ENCODE measurements at places on chromosomes 7 and 10.

GRCh38 chr10:73183667-73184281 is 15.9 kb downstream of the FAM149B1 start:
- no peak overlapping the region for H3K4me3 ChIP-seq
- peaks cover 15% of the 10 kb centered on the region for H3K36me3 ChIP-seq
- H3K27ac ChIP-seq: no peak overlapping the region
- H3K4me1 ChIP-seq: no peaks in the 10 kb centered on the region

DNA sequence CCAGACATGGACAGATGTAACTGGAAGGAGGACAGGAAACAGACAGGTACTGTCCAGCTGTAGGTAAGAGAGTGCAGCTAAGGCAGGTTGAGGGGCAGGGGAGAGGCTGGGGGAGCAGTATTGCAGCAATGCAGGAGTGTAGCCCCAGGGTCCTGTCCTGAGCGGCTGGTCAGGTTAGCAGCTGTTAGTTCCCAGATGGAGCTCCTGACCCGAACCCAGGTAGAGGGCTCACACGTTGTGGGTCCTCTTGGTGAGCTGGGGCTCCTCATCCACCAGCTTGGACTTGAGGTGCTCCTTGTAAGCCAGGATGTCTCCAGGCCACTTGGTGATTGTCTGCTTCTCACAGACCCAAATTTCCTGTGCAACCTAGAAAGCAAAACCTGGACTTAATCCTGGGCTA is 3.5 kb upstream of the H2BK1 start:
- no peak overlapping the region for H3K4me3 ChIP-seq
- no peak for DNase-seq
- H3K36me3 ChIP-seq: peaks cover 28% of the 10 kb centered on the region
- no peak overlapping the region for H3K27ac ChIP-seq
- no peaks in the 10 kb centered on the region for H3K4me1 ChIP-seq

- H3K36me3 ChIP-seq: peaks cover 35% of the 10 kb centered on the region
- no peak for DNase-seq
- no peaks in the 10 kb centered on the region for H3K27me3 ChIP-seq
- H3K27ac ChIP-seq: no peak overlapping the region
Observed at GRCh38 chr10:15822131-15822530, 38.2 kb downstream of the MINDY3 start.

GRCh38 chr10:50540069-50540825 is 83.5 kb downstream of the SGMS1 start:
- H3K27ac ChIP-seq: peak overlapping the region; percentile 92
- no peak for DNase-seq
- H3K36me3 ChIP-seq: peaks cover 5% of the 10 kb centered on the region
- no peaks in the 10 kb centered on the region for H3K27me3 ChIP-seq
- H3K4me3 ChIP-seq: peak overlapping the region; percentile 71

DNA sequence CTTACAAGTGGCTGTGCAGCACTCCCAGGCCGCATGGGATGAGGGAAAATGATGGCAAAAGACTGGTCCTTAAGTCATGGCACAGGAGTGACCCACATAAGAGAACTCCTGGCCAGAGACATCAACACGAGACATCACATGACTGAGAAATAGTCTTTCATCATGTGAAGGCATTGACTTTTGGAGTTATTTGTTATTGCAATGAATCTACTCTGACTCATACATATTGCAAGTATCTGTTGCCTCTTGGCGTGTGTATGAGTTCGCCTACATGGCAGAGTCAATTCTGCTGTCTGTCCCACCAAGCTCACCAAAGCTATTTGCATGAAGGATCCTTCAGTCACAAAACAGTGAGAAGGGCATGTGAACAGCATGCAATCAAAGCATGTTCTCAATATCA is 59.7 kb upstream of the HABP2 start:
- no peaks in the 10 kb centered on the region for H3K36me3 ChIP-seq
- no peak overlapping the region for H3K4me3 ChIP-seq
- peaks cover 12% of the 10 kb centered on the region for H3K27me3 ChIP-seq
- H3K4me1 ChIP-seq: no peaks in the 10 kb centered on the region
- no peak overlapping the region for H3K27ac ChIP-seq

DNA sequence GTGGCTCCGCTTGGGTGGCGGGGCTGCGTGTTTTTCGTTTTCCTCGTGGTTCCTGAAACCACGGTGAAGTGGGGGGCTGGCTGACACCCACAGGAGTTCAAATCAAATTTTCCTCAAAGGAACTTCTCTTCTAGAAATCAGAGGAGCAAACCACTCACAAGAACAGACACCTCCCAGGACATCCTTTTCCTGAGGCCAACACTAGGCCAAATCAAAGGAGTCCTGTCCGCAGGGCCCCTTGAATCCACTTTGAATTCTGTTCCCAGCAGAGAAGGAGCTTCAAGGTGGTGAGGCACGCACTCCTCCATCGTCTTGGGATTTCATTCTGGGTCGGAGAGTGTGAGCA is 29.9 kb upstream of the ZNF273 start:
- DNase-seq: no peak
- H3K27me3 ChIP-seq: no peaks in the 10 kb centered on the region
- no peak overlapping the region for H3K27ac ChIP-seq
- no peaks in the 10 kb centered on the region for H3K4me1 ChIP-seq
- H3K36me3 ChIP-seq: no peaks in the 10 kb centered on the region
- H3K4me3 ChIP-seq: no peak overlapping the region

- peak overlapping the region; percentile 88 for H3K4me3 ChIP-seq
- no peak for DNase-seq
- H3K27me3 ChIP-seq: peaks cover 21% of the 10 kb centered on the region
Observed at GRCh38 chr7:122143376-122143750, 686 bp downstream of the AASS start.

DNA sequence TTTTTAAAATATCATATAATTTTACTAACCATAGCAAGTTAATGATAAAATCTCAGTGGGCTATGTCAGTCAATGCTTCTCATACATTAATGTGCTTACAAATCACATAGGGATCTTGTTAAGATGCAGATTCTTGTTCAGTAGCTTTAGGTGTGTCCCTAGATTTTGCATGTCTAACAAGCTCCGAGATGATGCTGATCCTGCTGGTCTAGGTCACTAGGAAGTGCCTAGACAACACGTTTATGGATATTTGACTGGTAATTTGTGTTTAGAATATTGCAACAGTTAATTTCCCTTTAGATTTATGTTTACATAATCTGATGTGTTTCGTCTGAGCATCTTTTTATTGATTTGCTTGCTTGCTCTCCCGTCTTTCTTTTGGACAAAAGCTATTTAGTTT is 12.7 kb downstream of the AHR start:
- no peak overlapping the region for H3K27ac ChIP-seq
- no peak overlapping the region for H3K4me3 ChIP-seq
- peaks cover 7% of the 10 kb centered on the region for H3K4me1 ChIP-seq
- H3K27me3 ChIP-seq: no peaks in the 10 kb centered on the region

- no peak overlapping the region for H3K27ac ChIP-seq
- no peak for DNase-seq
- no peak overlapping the region for H3K4me3 ChIP-seq
- no peaks in the 10 kb centered on the region for H3K4me1 ChIP-seq
Observed at GRCh38 chr10:60955957-60956425, 12.0 kb upstream of the RHOBTB1 start.

- H3K4me1 ChIP-seq: no peaks in the 10 kb centered on the region
- H3K27ac ChIP-seq: no peak overlapping the region
- DNase-seq: no peak
- no peaks in the 10 kb centered on the region for H3K36me3 ChIP-seq
- no peak overlapping the region for H3K4me3 ChIP-seq
- peaks cover 35% of the 10 kb centered on the region for H3K27me3 ChIP-seq
Observed at GRCh38 chr10:13681095-13681494, 94.3 kb downstream of the PRPF18 start.
